ENCODE measurements at places on chromosomes 5 and 9. TPM values are rescaled to one million over a fixed set of nuclear protein-coding genes. Genes with fewer than 3 reads are reported as not detected.

CD274 gene
- total RNA-seq, result 6.6 TPM

KCNN2 gene
- not detected for total RNA-seq

FOXI1 gene
- total RNA-seq, result 0.35 TPM

DNA sequence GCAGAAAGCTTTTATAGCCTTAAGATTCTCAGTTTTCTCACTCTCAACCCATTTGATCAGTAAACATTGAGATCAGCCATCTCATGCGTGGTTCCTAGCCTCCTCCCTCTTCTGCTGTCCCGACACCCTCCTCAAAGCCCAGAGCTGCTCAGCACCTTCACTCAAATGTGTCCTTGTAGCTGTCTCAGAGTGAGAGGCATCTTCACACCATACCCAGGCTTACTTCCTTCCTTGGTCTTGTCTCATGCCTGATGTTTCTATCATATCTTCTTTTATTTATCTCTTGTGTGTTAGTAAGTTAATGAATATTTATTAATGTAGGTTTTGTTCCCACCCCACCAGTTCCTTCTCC lies 72.4 kb upstream of the SNX2 start:
- H3K36me3 ChIP-seq, result no peaks in the 10 kb centered on the region
- no peak overlapping the region for H3K4me3 ChIP-seq

GRCh38 chr5:150368526-150368925 lies 11.0 kb downstream of the TCOF1 start:
- no peak overlapping the region for H3K4me3 ChIP-seq
- no peaks in the 10 kb centered on the region for H3K27me3 ChIP-seq
- no peak overlapping the region for H3K27ac ChIP-seq
- DNase-seq, result no peak
- peaks cover 91% of the 10 kb centered on the region for H3K36me3 ChIP-seq

DNA sequence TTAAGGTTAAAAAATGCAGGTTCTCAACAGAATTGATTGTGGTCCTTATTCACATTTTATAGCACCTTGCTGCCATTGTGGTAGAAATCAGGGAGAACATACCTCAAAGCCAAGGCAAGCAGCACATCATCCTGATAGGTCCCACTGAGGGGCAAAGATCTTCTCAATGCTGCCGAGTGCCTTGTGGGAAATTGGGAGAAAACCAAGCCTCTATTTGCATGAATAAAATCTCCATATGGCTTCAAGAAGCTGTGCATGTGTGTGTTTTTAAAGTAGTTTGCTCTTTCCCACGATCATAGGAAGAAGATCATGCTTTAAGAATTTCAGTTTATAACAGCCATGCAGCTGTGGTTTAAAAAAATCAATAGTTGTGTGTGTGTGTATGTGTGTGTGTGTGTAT lies 216.9 kb upstream of the FBXL7 start:
- no peak overlapping the region for H3K27ac ChIP-seq
- H3K4me1 ChIP-seq, result no peaks in the 10 kb centered on the region
- H3K27me3 ChIP-seq, result no peaks in the 10 kb centered on the region
- no peak for DNase-seq

GRCh38 chr9:110389148-110389750 lies 51.6 kb upstream of the TXNDC8 start:
- H3K27ac ChIP-seq, result no peak overlapping the region
- H3K4me3 ChIP-seq, result no peak overlapping the region
- no peak for DNase-seq

- H3K4me1 ChIP-seq, result no peaks in the 10 kb centered on the region
- no peaks in the 10 kb centered on the region for H3K27me3 ChIP-seq
- no peak overlapping the region for H3K4me3 ChIP-seq
- no peak for DNase-seq
Observed at GRCh38 chr5:57527870-57528269, 45.3 kb upstream of the ACTBL2 start.

DNA sequence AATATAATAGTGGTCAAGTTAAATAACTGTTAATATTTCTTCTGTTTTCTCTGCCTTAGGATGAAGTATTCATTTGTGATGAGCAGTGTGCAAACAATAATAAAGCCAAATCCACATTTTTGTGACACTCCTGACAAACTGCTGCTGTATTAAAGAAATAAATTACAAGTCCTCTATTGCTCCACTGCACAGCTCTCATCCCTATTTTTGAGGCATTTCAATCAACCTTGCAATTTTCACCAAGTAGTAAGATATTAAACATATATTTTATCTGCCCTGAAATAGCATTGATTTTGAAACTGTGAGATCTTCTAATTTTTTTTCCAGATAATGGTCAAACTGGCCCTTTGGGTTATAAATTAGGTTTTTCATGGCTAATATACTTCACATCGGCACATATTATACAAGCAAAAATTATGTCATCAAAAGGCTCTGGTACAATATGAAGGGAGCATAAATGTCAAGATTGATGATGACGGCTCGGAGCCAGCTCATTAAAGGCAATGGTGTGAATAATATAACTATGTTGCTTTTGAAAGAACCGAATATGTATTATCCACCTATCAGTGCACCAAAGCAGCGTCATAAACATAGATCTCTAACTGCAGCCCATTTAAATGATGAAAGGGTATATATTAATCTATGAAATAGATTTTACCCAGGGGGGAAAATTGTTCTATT lies 764.9 kb downstream of the DNAH5 start:
- H3K27me3 ChIP-seq, result no peaks in the 10 kb centered on the region
- no peaks in the 10 kb centered on the region for H3K36me3 ChIP-seq
- no peak for DNase-seq
- H3K4me1 ChIP-seq, result no peaks in the 10 kb centered on the region

DNA sequence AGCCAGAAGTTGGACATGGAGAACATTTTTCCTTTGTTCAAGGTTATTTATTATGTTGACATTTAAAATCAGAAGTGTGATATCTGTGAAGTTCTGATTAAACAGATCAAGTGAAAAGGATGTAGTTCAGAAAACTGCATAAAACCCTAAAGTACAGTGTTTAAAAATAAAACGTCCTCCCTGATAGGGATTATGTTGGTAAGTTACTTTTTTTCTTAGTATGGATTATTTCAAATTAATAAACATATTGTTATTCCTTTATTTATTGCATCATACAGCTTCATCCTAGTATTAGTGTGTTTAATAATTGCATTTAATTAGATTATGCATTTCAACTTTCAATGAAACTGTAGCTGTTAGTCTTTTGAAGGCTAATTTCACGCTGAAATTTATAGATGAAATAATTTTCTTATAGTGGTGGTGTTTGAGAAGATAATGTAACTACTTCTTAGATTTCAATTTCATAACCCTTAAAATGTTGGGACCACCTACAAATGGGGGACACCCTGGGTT lies 157.9 kb upstream of the DMRT1 start:
- no peaks in the 10 kb centered on the region for H3K36me3 ChIP-seq
- no peak overlapping the region for H3K27ac ChIP-seq
- DNase-seq, result no peak
- no peaks in the 10 kb centered on the region for H3K4me1 ChIP-seq

DNA sequence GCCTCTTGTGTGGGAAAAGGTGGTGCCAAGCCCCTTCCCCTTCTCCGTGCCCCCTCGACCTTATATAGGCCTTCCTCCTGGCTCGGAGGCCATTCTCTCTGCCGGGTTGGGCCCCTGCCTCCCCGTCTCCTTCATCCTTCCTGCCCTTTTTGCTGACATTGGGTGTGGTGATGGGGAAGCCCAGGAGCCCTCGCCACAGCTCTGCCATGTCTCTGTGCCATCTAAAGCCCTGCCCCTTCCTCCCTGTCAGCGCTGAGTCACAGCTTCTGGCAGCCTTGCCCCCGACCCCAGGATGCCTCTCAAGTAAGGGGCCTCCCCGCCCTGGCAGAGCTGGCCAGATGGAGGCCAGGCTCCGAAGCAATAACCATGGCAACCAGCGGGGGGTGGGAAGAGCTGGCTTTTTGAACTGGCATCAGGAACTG lies 30.4 kb downstream of the JADE2 start:
- peak; percentile 81 for DNase-seq
- peaks cover 53% of the 10 kb centered on the region for H3K4me1 ChIP-seq
- peak overlapping the region; percentile 77 for H3K27ac ChIP-seq
- no peak overlapping the region for H3K4me3 ChIP-seq
- H3K27me3 ChIP-seq, result no peaks in the 10 kb centered on the region

All from T-cell (primary cell).